ENCODE measurements at places on chromosomes 12 and 14.

- no peak for DNase-seq
Observed at GRCh38 chr12:116920939-116921338, 10.2 kb downstream of the FBXW8 start.

- no peak for DNase-seq
Observed at GRCh38 chr12:31517994-31518393, 72.9 kb downstream of the DENND5B start.

DNA sequence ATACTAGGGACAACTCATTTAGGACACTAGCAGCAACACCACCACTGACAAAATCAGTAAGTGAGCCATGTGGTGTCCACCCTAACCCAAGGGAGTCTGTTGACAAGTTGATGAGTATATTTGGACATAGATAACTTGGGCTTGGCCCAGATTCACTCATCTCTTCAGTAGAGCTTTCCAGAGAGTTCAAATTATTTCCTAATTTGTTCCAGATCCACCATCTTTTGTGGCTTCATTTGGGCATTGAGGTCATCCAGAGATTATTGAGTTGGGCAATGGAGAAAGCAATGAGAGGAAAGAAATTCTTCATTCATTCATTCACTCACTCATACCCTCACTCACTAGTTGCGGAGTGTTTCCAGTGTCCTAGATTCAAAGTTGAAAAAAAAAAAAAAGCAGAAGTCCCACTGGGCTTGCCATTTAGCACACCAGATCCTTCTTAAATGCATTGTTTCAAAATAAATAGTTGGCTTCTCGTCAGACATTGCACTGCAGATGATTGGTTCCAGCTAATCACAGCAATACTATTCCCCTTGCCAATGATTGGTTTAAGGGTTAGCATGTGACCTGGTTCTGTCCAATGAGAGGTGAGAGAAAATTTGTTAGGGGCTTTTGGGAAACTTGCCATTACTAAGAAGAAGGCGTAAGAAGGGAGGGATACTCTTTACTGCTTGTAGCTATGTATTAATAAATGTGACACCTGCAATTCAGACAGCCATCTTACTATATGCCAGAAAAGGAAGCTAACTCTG, 31.8 kb upstream of the WSCD2 start:
- DNase-seq = no peak

GRCh38 chr12:112824166-112824565, 32.6 kb downstream of the RPH3A start:
- no peak for DNase-seq

GRCh38 chr12:81779216-81779615, 20.1 kb upstream of the PPFIA2 start:
- no peak for DNase-seq

DNA sequence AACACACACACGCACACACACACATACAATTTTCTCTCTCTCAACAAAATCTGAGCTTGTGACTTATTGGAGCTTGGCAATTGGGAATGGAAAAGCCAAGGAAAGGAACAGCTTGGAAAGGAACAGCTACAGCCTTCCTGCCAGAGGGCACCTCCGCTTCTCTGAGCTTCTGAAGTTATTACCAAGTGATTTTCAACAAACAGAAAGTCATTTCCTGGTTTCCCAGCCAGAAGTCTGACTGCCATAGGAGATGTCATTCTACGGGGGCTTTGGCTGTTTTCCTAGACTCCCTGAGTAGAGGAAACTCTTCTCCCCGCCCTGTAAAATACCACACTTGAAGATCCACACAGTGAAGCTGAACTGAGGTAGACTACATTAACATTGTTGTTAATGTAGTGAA, 198.3 kb downstream of the CFAP54 start:
- no peak for DNase-seq

DNA sequence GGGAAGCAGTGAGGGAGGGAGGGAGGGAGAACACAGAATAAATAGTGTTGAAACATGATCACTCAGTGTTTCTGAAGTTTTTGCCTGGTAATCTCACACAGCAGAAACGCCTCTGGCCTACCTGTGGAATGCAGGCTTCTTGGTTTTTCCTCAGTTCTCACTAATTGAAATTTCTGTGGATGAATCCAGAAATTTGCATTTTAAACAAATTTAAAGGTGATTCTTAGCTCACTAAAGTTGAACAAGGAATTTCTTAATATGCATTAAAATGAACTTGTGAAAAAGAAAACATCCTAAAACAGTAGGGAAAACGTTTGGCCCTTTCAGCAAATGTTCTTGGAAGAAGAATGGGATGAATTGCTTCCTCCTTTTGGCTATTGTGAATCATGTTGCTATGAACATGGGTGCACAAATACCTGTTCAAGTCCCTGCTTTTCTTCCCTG, 1.4 kb downstream of the RNASE9 start:
- DNase-seq = no peak

- DNase-seq = no peak
Observed at GRCh38 chr12:75705749-75706711, 194.6 kb upstream of the KRR1 start.

- no peak for DNase-seq
Observed at GRCh38 chr14:33704481-33704880, 246.4 kb downstream of the EGLN3 start.

- DNase-seq = no peak
Observed at GRCh38 chr12:97552410-97553121, 90.0 kb downstream of the RMST start.

DNA sequence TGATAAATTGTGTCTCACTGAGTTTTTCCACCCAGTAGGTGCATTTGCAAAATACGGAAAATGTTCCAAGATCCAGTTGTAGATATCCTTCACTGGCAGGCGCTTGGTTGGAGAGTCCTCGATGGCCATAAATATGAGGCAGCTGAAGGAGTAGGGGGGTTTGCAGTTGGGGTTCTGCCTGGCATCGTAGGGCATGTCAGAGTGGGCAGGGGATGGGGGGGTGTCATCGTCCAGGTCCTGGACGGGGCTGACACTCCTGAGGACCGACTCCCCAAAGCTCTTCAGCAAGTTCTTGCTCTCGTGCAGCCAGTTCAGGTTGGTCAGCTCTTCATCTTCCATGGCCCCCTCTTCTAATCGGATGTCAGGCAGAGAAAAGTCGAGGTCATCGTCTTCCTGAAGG, 5.1 kb downstream of the FOXN3 start:
- no peak for DNase-seq

GRCh38 chr14:22336031-22336430, 253.0 kb downstream of the DAD1 start:
- DNase-seq = no peak

DNA sequence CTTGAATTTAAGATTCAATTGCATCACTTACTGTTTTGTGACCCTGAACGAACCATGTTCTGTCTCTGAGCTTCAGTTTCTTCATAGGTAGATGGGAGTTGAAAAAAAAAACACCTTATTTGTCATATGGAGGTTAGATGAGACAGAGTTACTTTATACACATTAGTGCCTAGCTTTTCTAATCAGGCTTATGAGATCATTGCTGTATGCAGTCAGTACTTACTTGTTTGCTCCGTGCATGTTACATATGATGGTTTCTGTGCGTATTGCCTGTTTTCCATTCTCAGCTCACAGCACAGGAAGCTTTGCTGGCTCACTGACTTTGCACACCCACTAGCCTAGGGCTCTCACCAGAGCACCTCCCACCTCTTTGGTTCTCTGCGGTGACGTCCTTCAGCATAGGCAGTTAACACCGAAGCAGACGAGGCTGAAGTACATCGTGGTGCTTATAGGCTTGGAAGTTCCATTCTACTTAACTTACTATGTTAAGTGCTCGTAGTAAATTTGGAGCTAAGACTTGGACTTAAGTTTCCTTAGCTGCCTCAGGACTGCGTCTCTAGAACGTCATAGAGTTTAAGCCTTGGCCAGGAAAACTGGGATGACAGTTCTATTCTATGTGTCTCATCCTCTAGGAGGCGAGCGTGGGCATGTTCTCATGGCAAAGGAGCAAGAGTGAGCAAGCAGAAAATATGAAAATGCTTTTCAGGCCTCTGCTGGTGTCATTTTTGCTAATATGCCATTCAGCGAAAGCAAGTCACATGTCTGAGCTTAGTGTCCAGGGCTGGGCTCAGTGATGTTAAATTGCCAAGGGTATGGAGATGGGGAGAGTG, 57.3 kb downstream of the NRXN3 start:
- no peak for DNase-seq

DNA sequence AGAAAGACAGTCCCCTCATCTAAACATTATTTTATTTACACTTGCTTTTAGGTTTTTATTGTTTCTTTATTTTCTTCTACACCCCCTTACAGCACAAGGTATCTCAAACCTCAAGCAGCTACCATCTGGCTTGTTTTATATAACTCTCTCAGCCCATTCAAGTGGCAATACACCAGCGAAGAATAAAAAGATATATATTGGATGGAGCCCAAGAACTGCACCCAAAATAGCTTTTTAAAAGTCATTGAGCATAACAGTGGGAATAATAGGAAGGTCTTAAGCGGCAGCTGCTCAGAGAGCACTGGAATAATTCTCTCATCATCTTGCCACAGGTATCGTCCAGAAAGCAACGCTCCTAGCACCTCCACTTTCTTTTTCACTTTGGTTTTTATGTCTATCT, 322.5 kb downstream of the SYT1 start:
- DNase-seq = no peak

DNA sequence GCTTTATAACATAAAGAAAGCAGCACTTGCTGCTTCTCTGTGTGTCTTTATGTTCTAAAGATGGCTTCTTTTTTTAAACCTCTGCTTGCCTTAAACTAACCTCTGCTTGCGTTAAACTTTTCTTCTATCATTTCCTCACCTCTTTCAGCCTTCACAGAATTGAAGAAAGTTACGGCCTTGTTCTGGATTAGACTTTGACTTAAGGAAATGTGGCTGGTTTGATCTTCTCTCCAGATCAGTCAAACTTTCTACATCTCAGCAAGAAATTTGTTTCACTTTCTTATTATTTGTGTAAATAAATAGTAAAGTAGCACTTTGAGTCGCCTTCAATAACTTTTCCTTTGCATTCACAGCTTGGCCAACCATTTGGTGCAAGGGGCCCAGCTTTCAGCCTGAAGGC, 64.2 kb downstream of the CMAS start:
- no peak for DNase-seq

DNA sequence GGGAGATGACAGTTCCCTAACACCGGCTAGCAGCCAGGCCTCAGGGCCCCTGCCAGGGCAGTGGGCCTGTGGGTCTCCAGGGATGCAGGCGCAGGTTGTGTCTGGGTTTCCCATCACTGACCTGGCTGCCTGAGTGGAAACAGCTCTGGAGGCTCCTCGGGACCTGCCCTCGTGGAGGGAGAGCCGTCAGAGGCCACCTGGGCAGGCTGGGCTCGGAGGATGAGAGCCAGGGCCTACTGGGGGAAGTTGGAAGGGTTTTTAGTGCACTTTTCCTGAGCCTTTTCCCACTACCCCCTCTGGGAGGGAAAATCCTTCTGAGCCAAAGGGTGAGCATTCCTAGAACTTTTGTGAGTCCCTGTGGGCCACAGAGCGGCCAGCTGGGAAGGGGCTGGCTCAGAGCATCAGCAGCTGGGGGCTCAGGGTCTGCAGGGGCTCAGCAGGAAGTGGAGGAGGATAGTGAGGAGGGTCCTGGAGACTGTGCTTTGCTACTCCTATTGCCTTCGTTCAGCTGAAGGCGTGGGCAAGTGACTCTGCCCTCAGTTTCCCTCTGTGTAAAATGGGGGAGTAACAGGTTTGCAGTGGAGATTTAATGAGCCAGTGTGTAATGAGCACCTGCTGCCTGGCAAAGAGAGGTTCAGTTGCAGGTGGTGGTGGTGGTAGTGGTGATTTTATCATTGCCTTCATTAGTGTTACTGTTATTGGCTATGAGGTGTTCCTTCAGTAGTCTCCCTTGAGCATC, 1.8 kb downstream of the SH2B3 start:
- DNase-seq = no peak

DNA sequence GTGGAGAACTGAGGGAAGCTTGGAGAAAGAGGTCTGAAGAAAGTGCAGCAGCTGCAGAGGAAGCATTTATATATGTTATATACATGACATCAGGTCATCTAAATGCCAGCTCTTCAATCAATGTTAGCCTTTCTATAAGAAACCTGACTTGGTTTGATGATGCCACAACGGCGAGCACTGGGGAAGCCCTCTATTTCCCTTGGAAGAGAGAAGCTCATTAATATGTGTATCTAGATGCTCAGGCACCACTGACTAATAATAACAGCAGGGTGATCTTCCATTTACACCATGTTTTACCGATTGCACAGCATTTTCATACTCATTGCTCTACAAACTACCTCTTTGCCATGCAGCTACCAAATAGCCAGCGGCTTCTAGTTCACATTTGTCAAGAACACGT, 811 bp downstream of the ACYP1 start:
- DNase-seq = no peak

GRCh38 chr12:18323159-18323558, 61.8 kb downstream of the PIK3C2G start:
- DNase-seq = no peak

DNA sequence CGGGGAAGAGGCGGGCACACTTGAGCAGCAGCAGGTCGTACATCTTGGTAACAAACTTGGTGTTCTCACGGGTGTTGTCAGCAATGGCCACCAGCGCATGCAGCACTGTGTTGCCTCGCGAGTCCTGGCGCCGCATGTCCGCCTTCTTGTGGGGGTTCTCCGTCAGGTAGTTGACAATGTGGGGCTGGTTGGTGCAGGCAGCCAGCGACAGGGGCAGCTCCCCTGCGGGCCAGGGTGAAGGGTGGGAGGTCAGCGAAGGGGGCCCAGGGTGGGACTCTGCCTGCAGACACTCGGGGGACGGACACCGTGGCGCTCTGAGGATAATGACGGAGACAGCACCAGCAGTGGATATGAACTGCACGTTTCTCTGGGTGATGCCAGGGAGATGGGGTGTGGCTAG, 34.5 kb downstream of the TRPV4 start:
- DNase-seq = no peak

DNA sequence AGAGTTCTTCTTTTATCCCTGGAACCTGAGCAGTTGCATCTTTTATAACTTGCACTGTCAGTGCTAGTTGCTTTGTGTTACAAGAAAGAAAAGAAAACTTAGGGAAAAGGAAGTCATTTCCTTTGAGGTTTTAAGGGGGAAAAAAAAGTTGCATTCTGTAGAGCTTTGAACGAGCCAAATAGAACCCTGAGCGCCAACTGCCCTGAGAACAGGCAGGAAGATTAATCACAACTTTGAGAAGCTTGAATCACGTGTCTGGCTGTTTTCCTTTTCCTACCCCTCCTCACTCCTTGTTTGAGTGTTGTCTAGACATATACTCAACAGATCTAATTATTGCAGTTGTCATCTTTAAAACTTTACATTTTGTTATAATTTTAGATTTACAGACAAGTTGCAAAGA, 12.5 kb downstream of the PCNX1 start:
- no peak for DNase-seq

- no peak for DNase-seq
Observed at GRCh38 chr12:45204757-45205156, 11.1 kb upstream of the ANO6 start.

Measured in suprapubic skin (tissue), 4 donors.